ENCODE measurements at places on chromosomes 4 and X. TPM values are rescaled to one million over a fixed set of nuclear protein-coding genes. Genes with fewer than 3 reads are reported as not detected.

Gene SMIM10L2A
- total RNA-seq: 3.8 TPM

Gene SMARCA5
- 35.6 TPM for total RNA-seq

Gene OPN1MW2
- not detected for total RNA-seq

Gene ZRSR2
- total RNA-seq: 7.2 TPM

Gene HPGD
- total RNA-seq: 2.7 TPM

Gene SATL1
- 0.10 TPM for total RNA-seq

All from left cardiac atrium (tissue), 4 donors.